SK-N-MC (cell line): ENCODE measurements at places on chromosomes 11 and 22.

DNA sequence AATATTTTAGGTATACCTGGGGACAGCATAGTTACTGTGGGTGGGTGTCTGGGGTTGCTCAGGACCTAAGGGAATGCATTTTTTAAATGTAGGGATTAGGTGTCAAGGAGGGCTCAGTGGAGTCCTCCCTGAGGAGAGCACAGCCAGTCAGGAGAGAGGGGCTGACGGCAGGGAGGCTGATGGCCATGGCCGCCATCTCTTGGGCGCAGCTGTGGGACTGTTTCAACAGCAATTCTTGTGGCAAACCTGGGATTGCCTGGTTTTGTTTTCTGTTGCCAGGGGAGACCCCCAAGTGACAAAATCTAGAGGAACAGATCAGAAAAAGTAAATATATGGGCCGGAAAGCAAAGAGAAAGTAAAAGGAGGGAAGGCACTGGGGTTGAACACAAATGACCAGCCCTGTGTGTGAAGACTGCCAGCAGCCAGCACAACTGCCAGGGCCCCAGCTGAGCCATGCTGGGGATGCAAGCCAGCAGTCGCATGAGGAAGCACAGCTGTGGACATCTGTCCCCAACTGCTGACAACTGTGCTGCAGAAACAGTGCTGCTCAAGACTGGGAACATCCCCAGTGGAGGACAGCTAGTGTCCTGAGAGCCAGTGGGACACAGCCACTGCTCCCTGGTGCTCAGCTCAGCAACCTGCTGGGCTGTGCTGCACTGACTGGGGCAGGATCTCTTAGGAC lies 10.5 kb downstream of the MIF start:
- no peak for DNase-seq

DNA sequence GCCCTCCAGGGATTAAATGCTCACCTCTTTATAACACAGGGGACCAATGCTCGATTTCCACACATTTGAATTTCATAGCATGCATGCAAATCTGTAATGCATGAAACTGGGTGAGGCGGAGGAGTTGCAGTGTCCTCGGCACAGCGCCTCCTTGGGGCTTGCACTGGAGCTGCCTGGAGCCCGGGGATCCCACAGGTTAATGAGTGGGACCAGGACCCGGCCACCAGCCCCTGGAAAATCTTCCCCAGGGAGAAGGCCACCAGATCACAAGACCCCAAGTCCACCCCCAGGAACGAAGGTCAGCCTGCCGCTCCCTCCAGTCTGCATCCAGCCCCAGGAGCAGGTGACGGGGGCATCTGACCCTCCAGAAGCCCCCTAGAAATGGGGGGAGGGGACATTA lies 119.1 kb downstream of the MN1 start:
- DNase-seq, result no peak

GRCh38 chr11:79285756-79286155 lies 155.1 kb downstream of the TENM4 start:
- no peak for DNase-seq

- no peak for DNase-seq
These were observed 22.6 kb upstream of the IRAG1 start for GRCh38 chr11:10716122-10716521.

GRCh38 chr22:48432781-48433518 lies 1394.7 kb downstream of the BRD1 start:
- no peak for DNase-seq

GRCh38 chr11:85854212-85854556 lies 999 bp upstream of the CCDC83 start:
- DNase-seq, result no peak
